Activated CD8-positive, alpha-beta memory T cell treated with anti-CD3 and anti-CD28 coated beads, Interleukin-2, amount 10 ng/mL, durations not matched to agents 7 days and 5 days (primary cell): ENCODE measurements at places on chromosomes 1 and 21.

- H3K27ac ChIP-seq: no peak overlapping the region
- no peak for DNase-seq
- peaks cover 51% of the 10 kb centered on the region for H3K36me3 ChIP-seq
- H3K27me3 ChIP-seq: no peaks in the 10 kb centered on the region
- H3K4me3 ChIP-seq: no peak overlapping the region
- peaks cover 14% of the 10 kb centered on the region for H3K4me1 ChIP-seq
Observed at GRCh38 chr1:89575207-89575606, 50.6 kb downstream of the LRRC8B start.

DNA sequence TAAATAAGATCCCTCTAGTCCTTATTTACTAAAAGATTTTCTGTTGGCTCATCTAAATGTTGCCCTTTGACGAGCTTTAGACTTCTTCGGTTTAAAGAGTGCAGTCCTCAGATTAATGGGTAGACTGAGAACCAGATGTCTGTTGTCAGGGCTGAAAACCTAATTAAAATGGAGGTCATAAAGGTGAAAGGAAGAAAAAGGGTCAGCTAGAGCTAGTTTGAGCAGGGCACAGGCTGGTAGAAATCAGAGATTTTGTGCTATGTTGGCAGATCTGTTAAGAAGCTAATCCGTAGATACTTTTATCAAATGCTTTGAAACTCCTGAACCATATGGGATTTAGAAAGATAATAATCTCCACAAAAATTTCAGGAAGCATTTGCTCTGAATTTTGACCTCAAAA is 959.0 kb downstream of the PLA2G4A start:
- no peaks in the 10 kb centered on the region for H3K4me1 ChIP-seq
- H3K36me3 ChIP-seq: no peaks in the 10 kb centered on the region
- no peak overlapping the region for H3K27ac ChIP-seq
- no peaks in the 10 kb centered on the region for H3K27me3 ChIP-seq
- H3K4me3 ChIP-seq: no peak overlapping the region
- no peak for DNase-seq

- peak; percentile 80 for DNase-seq
- peak overlapping the region; percentile 92 for H3K27ac ChIP-seq
- peak overlapping the region; percentile 47 for H3K4me3 ChIP-seq
- H3K27me3 ChIP-seq: no peaks in the 10 kb centered on the region
- peaks cover 52% of the 10 kb centered on the region for H3K36me3 ChIP-seq
- peaks cover 73% of the 10 kb centered on the region for H3K4me1 ChIP-seq
Observed at GRCh38 chr1:36458910-36459309, 5.3 kb downstream of the MRPS15 start.

DNA sequence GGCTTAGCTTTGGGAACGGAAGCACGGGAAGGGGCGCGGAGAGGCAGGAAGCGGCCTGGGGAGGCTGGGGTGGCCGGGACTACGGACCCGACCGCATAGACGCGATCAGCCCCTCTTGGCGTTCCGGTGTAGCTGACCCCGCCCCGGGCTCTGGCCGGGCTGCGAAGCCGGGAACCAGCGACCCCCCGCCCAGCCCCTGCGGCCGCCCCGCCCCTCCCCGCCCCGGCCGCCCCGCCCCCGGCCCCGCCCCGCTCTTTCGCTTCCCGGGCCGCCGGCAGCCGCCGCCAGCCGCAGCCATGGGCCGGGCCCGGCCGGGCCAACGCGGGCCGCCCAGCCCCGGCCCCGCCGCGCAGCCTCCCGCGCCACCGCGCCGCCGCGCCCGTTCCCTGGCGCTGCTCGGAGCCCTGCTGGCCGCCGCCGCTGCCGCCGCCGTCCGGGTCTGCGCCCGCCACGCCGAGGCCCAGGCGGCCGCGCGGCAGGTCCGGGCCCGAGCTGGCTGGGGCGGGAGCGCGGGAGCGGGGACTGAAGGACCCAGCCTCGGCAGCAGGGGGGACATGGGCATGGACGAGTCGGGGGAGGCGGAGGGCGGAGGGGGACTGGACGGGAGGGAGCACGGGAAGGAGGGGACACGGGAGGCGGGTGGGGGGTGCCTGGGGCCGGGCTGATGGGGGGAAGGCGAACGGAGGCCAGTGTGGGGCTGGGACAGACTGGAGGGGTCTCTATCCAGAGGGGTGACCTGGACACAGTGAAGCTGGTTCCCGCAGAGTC is at the start of gene SELENON:
Gene SELENON, plus strand, starts transcription at position 259 of the 768 bp plus-strand sequence. Its CDS starts 38 bp downstream, at position 297.
- no peak for DNase-seq
- H3K27ac ChIP-seq: no peak within 1 kb of the TSS
- peaks cover 49% of the 10 kb centered on the region for H3K27me3 ChIP-seq
- H3K4me3 ChIP-seq: peak within 1 kb of the TSS; percentile 61

DNA sequence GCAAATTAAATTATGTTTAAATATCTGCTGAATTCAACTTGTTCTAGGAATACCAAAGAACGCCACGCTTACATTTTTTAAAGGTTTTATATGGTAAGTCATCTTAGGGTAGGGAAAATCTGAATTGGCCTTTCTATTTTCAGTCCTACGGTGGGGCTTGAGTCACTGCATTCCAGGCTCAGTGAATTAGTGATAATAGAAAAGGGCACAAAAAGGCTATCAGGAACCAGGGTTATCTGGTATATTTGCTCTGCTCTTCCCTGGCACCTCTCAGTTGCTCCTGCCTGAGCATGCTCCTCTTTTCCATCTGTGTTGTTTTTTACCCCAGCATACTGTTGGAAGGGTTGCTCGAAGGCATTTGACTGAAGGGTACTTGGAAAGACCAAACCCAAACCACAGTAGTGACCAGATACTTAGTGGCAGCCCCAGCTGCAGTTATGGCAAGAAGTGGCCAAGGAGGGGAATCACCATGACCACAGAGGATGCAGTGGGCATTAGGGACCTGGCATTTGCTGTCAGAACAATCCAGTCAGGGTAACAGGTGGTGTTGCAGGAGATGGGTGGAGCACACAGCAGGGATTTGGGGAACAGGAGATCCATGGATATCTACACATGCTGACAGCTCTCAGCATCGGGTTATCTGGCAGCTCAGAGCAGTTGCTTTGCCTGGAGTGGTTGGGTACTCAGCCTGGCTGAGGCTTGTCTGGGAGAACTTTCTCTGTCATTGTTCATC is 2.3 kb downstream of the OVAAL start:
- DNase-seq: no peak
- H3K27me3 ChIP-seq: peaks cover 55% of the 10 kb centered on the region
- H3K4me1 ChIP-seq: no peaks in the 10 kb centered on the region
- H3K36me3 ChIP-seq: no peaks in the 10 kb centered on the region
- H3K4me3 ChIP-seq: no peak overlapping the region

GRCh38 chr21:35045542-35046262 is 3.4 kb downstream of the RUNX1 start:
- peak overlapping the region; percentile 88 for H3K4me3 ChIP-seq
- peak overlapping the region; percentile 96 for H3K27ac ChIP-seq
- peaks cover 3% of the 10 kb centered on the region for H3K27me3 ChIP-seq
- peaks cover 26% of the 10 kb centered on the region for H3K36me3 ChIP-seq
